Stimulated activated CD4-positive, alpha-beta T cell treated with anti-CD3 and anti-CD28 coated beads, TNF-alpha, amount 100 ng/mL, for 1 hour (primary cell): ENCODE measurements at places on chromosomes 5 and 9.

GRCh38 chr9:95605816-95606488, 89.2 kb upstream of the PTCH1 start:
- DNase-seq, result no peak

GRCh38 chr5:142012792-142013388, at the start of gene GNPDA1:
Gene GNPDA1, minus strand, starts transcription at chr5:142013027. Its CDS starts 992 bp downstream, at chr5:142012035.
- DNase-seq, result no peak

DNA sequence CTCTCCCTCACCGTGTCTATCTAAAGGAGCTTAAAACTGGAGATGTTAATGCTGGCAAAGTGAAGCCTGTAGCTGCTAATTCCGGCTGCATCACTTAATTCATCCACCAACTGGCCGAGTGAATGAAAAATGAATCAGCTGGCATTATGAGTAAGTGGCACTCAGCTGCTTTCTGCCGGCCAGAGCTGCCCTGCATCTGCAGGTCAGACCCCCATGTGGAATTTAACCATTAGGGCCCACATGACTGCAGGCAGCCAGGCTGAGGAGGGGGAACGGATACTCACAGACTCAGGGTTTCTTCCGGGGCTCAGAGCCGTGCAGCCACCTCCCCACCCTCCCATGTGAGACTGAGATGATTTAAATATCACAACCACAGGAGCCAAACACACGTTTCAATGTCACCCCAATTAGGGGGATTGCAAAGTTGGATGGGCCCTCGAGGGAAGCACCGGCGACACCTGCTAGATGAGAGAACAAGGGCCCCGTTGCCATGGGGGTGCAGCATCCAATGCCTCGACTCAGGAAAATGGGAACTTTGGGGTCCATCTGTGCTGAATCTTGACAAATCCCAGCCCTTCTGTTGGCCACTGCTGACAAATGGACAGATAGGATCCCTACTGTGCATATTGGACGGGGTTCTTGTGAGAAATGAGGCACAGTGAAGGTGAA, 115.6 kb upstream of the ALDH1B1 start:
- DNase-seq, result no peak

DNA sequence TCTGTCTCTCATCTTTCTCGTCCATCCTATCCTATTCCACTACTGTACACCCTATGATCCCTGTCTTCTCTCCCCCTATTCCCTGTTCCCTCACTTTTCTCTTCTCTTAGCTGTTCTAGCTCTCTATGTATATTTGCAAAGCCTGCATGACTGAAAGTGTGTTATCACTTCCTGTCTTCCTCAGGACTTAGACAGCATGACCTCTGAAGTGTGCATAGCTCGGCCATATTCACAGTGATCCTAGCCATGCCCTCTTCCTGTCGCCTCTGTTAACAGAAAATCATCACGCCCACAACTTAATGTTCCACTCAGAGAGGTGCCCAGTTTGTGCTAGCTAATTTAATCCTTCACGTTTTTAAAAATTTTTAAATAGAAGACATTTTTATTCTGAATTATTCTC, 35.8 kb upstream of the CDH6 start:
- no peak for DNase-seq

- no peak for DNase-seq
These were observed 111.2 kb upstream of the IL12B start for GRCh38 chr5:159441441-159441840.

DNA sequence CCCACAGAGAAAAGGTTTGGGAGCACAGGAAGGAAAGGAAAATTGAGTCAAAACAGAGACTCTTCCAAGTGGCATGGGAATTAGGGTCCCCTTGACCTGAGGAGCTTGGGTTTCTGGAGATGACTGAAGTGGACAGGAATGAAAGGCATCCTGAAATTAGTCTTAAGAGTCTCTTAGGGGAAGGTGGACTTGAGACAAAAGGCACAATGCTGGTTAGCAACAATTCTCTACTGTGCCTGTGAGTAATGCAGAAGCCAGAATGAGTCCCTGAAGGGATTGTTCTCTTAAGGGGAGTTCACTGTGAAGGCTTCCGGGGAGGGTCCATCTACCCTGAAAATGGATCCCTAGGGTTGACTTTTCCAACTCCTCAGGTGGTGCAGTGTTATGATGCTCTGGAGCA, 58.4 kb upstream of the FOXE1 start:
- no peak for DNase-seq

DNA sequence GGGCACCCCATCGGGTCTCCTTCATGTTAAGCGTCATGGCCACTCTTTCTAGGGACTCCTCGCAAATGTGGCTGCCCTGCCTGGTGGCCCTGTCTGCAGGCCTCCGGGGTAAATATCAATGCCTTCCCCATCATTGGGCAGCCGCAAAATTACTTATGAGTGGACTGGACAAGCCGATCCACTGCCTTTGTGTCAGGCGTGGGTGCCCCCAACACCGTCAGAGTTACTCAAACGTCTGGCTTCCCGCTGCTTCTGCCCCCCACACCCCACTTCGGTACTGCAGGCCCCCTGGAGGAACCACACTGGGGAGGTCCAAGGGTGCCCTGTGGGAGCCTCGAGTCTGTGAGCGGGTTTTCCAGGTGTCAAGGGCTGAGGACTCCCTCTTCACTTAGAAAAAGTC, 3.8 kb downstream of the LHX3 start:
- DNase-seq, result no peak

GRCh38 chr5:178832618-178833201, 27.0 kb upstream of the ZNF354B start:
- DNase-seq, result no peak

DNA sequence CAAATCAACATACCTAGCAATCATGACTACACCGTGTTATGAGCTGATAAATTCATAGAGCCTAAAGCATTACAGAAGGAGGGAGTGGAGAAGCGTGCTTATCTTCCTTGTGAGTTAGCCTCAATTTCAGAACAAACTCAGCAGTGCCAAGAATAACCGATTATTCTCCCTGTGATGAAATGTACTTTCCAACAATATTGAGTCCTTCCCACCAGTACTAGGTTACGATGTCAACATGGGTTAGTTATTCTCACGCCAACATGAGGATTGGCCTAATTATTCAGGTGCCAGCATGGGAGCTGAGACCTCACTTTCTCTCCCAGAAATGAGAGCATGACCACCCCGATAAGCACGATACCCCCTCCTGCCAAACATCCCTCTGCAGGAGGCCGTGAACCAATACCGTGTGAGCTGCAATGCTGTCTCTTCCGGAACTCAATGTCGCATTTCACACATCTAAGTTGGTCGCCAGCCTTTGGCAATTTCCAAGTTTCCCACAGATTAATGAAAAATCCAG, 193.7 kb downstream of the ENC1 start:
- no peak for DNase-seq

- DNase-seq, result no peak
These were observed 986.9 kb upstream of the ARRDC3 start for GRCh38 chr5:92370032-92370431.

- no peak for DNase-seq
These were observed 542.1 kb upstream of the ARRDC3 start for GRCh38 chr5:91925249-91925648.

DNA sequence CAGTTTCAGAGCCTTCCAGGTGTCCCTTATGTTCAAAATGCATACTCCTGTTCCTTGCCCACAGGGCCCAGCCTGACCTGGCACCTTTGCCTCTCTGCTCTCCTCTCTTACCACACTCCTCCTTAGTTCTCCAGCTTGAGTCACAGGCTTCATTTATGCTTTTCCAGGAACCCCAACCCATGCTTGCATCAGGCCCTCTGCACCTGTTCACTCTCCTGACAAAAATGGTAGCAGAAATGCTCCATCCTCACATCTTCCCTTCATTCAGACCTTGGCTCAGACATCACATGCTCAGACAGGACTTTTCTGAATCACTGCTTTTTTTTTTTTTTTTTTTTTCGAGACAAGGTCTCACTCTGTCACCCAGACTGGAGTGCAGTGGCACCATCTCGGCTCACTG, 15.1 kb upstream of the RNF145 start:
- DNase-seq, result no peak

GRCh38 chr5:181069767-181070491, 29.9 kb downstream of the BTNL9 start:
- DNase-seq, result no peak

GRCh38 chr5:153660919-153661318, 170.4 kb downstream of the GRIA1 start:
- no peak for DNase-seq

- DNase-seq, result no peak
These were observed 12.8 kb downstream of the OSTF1 start for GRCh38 chr9:75101004-75101588.

DNA sequence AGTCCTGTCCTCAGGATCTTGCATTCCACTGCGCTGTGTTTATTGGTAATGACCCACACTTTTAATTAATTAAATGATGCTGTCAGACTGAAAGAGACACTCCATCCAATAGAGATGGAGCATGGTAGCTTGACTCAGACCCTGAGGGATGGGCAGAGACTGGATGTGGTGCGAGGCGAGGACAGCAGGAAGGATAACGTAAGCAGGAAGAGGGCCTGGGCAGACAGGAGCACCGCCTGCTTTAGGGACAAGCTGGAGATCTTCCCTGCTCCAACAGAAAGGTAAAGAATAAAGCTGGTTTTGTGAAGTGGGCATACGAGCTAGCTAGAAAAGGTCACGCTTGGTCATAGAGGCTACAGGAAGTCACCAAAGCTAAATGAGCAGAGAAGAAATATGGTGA, 3.6 kb upstream of the DOCK8 start:
- DNase-seq, result no peak

DNA sequence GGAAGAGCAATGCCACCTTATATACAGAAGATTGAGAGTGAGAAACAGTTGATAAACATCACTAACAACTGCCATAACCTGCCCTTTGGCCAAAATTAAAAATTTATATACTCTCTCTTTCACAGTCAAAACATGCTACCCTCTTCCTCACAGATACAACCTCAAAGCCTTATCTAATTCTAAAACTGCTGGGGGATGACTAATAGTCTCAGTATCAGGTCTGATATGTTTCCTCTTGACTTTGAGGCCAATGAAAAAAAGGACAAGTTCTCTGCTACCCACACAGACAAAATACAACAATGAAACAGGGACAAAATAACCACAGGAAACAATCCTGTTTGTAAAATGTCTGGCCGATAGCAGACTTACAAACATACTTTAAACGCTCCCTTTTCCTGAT, 485.6 kb upstream of the NUDT12 start:
- DNase-seq, result no peak

DNA sequence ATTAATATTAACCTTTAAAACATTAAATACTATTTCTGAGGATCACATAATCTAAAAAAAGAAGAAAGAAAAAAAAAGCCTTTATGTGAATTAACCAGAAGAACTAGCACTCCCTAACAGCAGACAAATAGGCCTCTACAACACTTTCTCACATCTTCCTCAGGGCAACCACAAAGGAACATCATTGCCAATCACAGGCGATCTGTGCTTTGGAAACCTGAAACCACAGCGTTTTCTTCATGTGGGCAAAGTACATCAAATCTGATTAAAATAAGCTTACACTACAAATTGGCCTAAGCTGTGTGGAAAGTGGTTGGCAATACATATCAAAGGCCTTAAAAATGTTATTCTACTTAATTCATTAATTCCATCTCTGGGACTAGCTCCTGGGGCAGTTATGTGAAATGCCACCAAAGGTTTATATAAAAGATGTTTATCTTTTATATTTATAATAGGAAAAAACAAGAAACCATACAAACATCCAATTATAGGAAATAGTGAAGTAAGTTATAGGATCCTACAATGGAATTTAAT, 184.8 kb upstream of the TBCA start:
- DNase-seq, result no peak

DNA sequence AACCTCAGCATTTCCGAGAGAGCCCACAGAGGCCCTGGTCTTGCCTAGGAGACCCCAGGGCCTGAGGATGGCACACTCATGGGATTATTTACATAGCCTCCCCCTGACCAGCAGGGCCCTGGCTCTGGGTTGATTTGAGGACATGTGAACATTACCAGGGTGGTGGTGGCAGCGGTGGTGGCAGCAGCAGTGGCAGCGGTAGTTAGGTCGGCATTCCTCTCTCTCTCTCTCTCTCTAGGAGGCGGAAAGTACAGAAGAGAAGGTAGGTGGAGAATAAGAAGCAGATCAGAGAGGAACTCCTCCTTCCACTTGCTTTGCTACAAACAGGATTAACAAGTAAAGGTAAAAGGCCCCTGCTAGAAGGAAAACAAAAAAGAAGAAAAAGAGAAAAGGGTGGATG, 39.3 kb downstream of the B4GALT1 start:
- DNase-seq, result no peak

- DNase-seq, result no peak
These were observed 13.4 kb downstream of the MAN2A1 start for GRCh38 chr5:109703166-109703565.

DNA sequence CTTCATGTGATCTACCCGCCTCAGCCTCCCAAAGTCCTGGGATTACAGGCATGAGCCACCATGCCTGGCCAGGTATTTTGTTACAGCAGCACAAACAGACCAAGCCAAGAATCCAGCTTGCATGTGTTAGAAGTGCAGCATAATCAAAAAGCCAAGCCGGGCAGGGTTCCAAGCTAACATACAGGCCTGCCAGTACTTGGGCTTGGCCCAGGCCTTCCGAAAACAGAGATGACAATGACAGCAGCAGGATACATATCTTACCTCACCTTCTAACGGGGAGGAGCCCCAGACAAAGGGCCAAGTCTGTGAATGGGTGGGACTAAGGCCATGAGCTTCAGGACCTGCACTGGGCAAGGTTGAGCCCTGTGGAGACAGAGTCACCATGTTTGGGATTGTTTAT, 91.4 kb upstream of the ZNF462 start:
- DNase-seq, result no peak

GRCh38 chr5:95817430-95817829, 5.1 kb downstream of the GLRX start:
- DNase-seq, result no peak

- DNase-seq, result no peak
These were observed 165.3 kb downstream of the TAF11L14 start for GRCh38 chr5:17799521-17799920.

DNA sequence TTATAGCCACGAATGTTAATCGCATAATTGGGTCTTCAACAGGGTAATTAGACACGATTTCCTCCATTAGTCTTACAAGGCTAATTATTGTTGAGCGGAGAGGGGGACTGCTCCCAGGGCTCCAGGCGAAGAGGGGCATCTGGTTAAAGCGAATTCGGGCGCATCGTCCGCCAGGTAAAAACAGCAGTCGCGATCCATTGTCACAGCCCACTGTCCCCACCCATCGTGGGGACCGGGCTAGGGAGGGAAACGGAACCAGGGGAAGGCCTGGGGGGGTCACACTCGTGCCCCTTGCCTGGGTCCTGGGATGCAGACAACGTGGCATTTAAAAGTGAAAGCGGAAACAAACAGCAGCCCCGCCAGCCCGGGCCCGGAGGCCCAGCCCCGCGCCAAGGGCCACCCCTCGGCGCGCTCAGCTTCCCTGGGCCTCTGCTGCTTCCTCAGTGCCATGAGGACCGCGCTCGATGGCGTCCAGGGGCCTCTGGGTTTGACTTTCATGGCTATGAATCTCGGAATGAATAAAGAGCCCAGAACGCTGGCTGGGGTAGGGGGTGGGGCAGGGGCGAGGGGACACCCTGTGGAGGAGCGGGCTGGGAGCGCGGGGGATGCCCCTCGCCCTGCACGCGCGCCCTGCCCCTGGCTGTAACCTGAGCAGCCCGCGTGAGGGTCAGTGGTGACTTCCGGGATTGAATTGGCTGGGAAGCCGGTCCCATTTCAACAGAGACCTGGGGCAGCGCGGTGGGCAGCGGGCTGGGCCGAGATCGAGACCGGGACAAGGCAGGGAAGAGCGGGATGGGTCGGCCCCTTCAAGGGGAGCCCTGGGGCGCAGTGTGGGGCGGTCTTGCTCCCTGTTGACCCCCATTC, 99.9 kb downstream of the GTF3C4 start:
- DNase-seq, result peak; percentile 53
